ENCODE measurements at places on chromosomes 1 and 21. TPM values are rescaled to one million over a fixed set of nuclear protein-coding genes. Genes with fewer than 3 reads are reported as not detected.
A peak's percentile ranks its signal among the peaks of the same experiment; 100 is the strongest.

GRCh38 chr1:226121587-226122400 lies 59.3 kb downstream of the H3-3A start:
- H3K36me3 ChIP-seq: no peaks in the 10 kb centered on the region
- peak overlapping the region; percentile 72 for H3K4me3 ChIP-seq
- H3K4me1 ChIP-seq: peaks cover 23% of the 10 kb centered on the region
- no peak overlapping the region for H3K27ac ChIP-seq
- peak; percentile 64 for DNase-seq

DNA sequence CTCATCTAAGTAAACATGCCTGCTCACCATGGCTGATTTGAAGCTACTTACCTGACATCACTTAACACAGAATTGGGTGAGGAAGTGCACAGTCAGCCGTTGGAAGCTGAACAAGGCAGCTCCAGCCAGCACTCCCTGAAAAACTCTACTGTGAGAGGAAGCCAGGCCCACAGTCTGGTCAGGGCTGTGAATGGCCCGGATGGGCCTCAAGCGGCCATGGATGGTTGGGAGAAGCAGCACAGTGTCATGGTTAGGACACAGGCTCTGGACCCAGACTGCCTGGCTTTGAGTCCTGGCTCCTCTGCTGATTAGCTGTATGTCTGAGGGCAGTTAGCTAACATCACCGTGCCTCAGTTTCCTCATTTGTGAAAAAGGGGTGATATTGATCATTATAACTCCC lies 267.8 kb downstream of the GRIK3 start:
- no peak overlapping the region for H3K4me3 ChIP-seq
- H3K27ac ChIP-seq: no peak overlapping the region
- H3K4me1 ChIP-seq: no peaks in the 10 kb centered on the region
- no peaks in the 10 kb centered on the region for H3K36me3 ChIP-seq
- no peak for DNase-seq
- peaks cover 52% of the 10 kb centered on the region for H3K27me3 ChIP-seq

GRCh38 chr1:11654137-11654938 lies at the start of the genes FBXO2 and FBXO44:
Gene FBXO2 (minus strand): TSS chr1:11654429. CDS start chr1:11654340, 89 bp downstream.
Gene FBXO44 (plus strand): TSS chr1:11654877. CDS start chr1:11655836, 959 bp downstream.
- H3K4me3 ChIP-seq: peak within 1 kb of the TSS; percentile 71
- H3K27ac ChIP-seq: no peak within 1 kb of the TSS
- H3K36me3 ChIP-seq: peaks cover 1% of the 10 kb centered on the region
- H3K4me1 ChIP-seq: peaks cover 15% of the 10 kb centered on the region
- DNase-seq: no peak

ERO1B gene
- total RNA-seq: 7.0 TPM

NPHS2 gene
- not detected for total RNA-seq

DNA sequence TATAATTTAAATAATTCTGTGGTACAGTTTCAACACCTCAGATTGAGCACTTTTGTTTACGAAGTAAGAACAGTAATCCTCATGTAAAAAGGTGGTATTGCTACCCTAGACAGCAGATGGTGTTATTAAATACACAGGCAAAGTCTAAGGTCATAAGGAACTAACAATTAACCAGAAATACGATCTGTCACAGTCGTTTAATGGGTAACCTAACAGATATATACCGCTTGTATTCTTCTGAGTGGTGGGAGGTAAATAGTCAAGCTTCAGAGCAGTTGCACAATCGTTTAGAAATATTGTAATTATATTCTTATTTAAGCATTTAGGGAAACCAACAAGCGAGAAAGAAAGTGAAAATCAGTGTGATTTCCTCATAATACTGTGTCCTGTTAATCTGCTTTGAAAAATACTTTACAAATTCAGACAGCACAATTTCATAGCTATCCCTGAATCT lies 9.8 kb upstream of the IRF2BP2 start:
- peaks cover 85% of the 10 kb centered on the region for H3K4me1 ChIP-seq
- no peak for DNase-seq
- H3K27me3 ChIP-seq: no peaks in the 10 kb centered on the region
- no peak overlapping the region for H3K4me3 ChIP-seq

DNA sequence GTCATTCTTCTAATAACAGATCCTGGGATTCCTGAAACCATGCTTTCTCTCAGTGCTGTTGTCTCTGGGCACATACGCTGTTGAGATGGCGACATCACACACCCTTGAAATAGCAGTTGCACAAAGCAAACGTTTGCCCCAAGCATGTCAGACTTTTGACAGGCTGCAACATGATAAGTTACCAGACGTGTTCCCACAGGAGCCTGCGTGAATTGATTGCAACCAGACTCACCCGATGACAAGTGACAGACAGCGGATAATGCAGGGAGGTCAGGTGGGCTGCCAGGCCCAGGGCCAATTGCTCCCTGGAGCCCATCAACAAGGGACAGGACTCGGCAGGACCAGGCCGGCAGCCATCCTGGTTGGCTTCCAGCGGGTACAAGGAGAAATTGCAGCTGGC lies 310.9 kb downstream of the SIPA1L2 start:
- H3K4me1 ChIP-seq: peaks cover 22% of the 10 kb centered on the region
- H3K4me3 ChIP-seq: no peak overlapping the region
- H3K27ac ChIP-seq: no peak overlapping the region
- H3K27me3 ChIP-seq: no peaks in the 10 kb centered on the region

- H3K36me3 ChIP-seq: no peaks in the 10 kb centered on the region
- H3K4me1 ChIP-seq: peaks cover 13% of the 10 kb centered on the region
- H3K27ac ChIP-seq: no peak overlapping the region
- DNase-seq: no peak
Measured at GRCh38 chr1:222126052-222126451, 384.2 kb upstream of the DUSP10 start.

- no peaks in the 10 kb centered on the region for H3K4me1 ChIP-seq
- no peak overlapping the region for H3K4me3 ChIP-seq
- peaks cover 18% of the 10 kb centered on the region for H3K36me3 ChIP-seq
- no peaks in the 10 kb centered on the region for H3K27me3 ChIP-seq
- DNase-seq: peak; percentile 71
- H3K27ac ChIP-seq: no peak overlapping the region
Measured at GRCh38 chr1:27332536-27333281, 9.1 kb upstream of the SYTL1 start.

DNA sequence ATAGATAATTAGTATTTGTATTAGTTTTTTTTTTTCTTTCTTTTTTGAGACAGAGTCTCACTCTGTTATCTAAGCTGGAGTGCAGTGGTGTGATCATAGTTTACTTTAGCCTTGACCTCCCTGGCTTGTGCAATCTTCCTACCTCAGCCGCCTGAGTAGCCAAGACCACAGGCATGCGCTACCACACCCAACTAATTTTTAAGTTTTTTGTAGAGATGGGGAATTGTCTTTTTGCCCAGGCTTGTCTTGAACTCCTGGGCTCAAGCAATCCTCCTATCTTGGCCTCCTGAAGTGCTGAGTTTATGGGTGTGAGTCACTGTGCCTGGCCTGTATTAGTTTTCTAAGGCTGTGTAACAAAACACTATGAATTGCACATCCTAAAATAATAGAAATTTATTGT lies 58.3 kb downstream of the MSH4 start:
- H3K4me1 ChIP-seq: no peaks in the 10 kb centered on the region
- H3K4me3 ChIP-seq: no peak overlapping the region

GRCh38 chr1:178543290-178543607 lies 30.3 kb downstream of the TEX35 start:
- H3K27ac ChIP-seq: peak overlapping the region; percentile 92
- H3K4me1 ChIP-seq: peaks cover 11% of the 10 kb centered on the region
- no peaks in the 10 kb centered on the region for H3K27me3 ChIP-seq
- peak overlapping the region; percentile 93 for H3K4me3 ChIP-seq

- H3K4me1 ChIP-seq: peaks cover 19% of the 10 kb centered on the region
- no peaks in the 10 kb centered on the region for H3K27me3 ChIP-seq
- DNase-seq: no peak
- H3K27ac ChIP-seq: no peak overlapping the region
- no peak overlapping the region for H3K4me3 ChIP-seq
Measured at GRCh38 chr1:243440406-243440805, 184.6 kb downstream of the SDCCAG8 start.

DNA sequence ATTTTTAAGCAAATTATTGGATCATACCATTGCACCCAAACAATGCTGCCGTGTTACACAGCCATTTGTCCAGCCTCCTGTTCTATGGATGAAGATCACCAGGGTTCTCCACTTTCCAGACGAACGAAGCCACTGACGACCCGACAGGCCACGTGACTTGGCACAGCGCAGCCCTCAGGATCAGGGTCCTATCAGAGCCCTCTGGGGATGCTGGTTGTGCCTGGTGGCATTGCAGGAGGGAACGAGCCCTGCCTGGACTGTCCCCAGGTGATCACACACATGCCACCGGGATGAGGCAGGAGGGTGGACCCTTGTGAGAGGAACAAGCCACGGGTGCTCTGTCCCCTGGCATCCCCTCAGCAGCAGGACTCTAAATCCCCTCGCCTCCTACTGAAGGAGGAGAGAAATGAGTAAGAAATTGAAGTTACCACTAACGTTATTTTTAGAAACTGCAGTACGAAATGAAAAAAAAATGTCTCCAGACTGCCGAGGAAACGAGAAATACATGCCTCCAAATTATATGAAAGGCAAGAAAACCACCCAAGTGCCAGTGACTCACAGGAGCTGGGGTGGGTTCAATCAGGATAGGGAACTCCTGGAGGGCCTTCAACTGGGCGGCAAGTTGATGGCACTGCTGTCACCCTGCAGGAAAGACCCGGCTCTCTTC lies 58.7 kb upstream of the PDE9A start:
- H3K27me3 ChIP-seq: peaks cover 4% of the 10 kb centered on the region
- peaks cover 2% of the 10 kb centered on the region for H3K36me3 ChIP-seq
- H3K4me1 ChIP-seq: peaks cover 2% of the 10 kb centered on the region
- DNase-seq: no peak
- H3K4me3 ChIP-seq: no peak overlapping the region

GRHL3 gene
- 19.1 TPM for total RNA-seq

DNA sequence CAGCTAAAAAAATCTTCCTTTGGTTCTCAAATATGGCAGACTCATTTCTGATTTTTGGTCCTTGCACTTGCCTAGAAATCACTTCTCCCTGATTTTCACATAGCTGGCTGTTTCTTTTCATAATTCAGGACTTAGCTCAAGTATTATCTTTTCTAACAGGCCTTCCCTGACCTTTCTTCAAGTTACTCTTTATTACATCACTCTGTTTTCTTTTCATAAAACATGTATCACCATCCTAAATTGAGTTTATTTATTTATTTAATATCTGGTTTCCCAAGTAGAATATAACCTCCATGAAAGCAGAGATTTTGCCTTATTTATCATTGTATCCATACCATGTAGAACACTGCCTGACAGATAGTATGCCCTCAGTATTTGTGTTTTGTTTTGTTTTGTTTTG lies 18.2 kb upstream of the GNG5 start:
- H3K27me3 ChIP-seq: no peaks in the 10 kb centered on the region
- no peak overlapping the region for H3K4me3 ChIP-seq
- H3K36me3 ChIP-seq: peaks cover 12% of the 10 kb centered on the region
- DNase-seq: no peak
- no peaks in the 10 kb centered on the region for H3K4me1 ChIP-seq

DNA sequence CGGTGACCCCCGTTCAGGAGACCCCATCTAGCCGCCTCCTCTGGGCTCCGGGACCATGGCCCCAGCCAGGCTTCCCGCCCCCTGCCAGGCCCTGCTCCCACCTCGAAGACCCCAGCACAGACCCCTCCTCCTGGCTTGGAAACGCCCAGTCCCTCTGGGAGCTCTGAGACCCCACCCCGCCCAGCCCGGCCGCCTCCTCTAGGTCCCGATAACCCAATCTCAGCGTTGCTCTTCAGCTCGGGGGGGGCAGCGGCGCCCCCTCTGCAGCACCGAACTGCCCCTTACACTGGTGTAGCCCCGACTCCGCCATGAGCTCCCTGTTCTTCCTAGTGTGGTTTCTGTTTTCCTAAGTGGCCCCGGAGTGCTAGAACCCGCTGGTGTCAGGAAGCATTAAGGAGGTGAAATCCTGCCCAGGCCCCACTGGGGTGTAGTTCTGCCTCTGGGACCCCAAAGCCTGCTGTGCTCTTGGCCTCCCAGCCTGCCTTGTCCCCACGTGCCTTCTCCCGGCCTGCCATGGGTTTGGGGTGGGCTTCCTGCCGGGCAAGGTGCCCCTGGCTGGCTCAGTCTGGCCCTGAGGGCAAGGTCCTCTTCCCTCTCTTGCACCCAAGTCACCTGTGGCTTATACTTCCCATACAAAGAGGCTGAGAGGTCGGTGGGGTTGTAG lies 10.7 kb upstream of the MMEL1 start:
- H3K4me3 ChIP-seq: peak overlapping the region; percentile 75
- H3K4me1 ChIP-seq: peaks cover 6% of the 10 kb centered on the region
- no peak for DNase-seq
- no peak overlapping the region for H3K27ac ChIP-seq
- peaks cover 5% of the 10 kb centered on the region for H3K36me3 ChIP-seq
- no peaks in the 10 kb centered on the region for H3K27me3 ChIP-seq

DNA sequence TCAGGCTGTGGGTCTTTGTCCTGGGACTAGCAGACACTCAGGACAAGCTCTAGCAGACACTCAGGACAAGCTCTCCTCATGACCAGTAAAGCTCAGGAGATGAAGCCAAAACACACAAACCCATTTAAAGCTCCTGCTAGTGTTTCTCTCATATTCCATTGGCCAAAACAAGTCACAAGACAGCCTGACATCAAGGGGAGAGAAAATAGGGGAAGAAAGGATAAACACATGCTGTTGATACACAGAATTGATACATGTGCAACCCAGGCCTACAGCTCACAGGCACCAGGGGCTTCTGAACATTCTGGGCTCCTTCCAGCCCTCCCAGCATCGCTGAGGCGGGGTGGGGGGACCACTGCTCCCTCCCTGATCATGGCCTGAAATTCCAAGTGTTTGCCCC lies 35.3 kb downstream of the ATF3 start:
- no peak overlapping the region for H3K27ac ChIP-seq
- H3K36me3 ChIP-seq: no peaks in the 10 kb centered on the region
- no peaks in the 10 kb centered on the region for H3K4me1 ChIP-seq
- no peak overlapping the region for H3K4me3 ChIP-seq
- DNase-seq: no peak

DNA sequence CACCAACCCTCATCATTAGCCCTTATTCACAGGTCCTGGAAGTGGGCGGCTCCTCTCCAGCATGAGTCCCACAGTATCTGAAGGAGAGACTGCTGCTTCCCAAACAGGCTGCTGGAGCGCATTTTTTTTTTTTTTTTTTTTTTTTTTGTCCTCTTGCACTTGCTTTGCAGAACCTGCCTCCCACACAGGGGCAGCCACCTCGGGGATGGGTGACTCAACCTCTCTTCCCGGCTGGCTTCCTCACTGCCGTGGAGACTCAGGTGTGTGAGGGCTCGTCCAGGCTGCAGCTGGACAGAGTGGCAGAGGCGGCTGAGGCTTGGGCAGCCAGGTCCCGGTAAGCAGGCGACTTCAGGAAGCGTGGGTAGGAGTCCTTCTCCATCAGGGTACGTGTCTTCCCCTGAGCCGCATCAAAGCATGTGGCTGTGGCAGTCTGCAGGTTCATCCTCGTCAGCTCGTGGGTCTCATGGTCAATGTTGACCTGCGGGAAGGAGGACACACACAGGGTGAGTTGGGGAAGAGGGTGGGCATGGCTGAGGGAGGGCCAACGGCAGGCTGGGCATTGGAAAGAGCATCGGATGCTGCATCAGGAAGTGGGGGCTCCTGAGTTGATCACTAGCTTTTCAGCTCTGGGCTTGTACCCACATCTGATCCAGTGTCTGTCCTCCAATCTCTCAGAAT lies 4.0 kb downstream of the RGS16 start:
- no peak overlapping the region for H3K4me3 ChIP-seq
- H3K36me3 ChIP-seq: no peaks in the 10 kb centered on the region
- peaks cover 14% of the 10 kb centered on the region for H3K27me3 ChIP-seq
- no peak for DNase-seq
- peaks cover 13% of the 10 kb centered on the region for H3K4me1 ChIP-seq

PPIAL4G gene
- not detected for total RNA-seq

S100A8 gene
- total RNA-seq: not detected

- no peak overlapping the region for H3K4me3 ChIP-seq
- H3K36me3 ChIP-seq: no peaks in the 10 kb centered on the region
- DNase-seq: no peak
- H3K4me1 ChIP-seq: peaks cover 16% of the 10 kb centered on the region
- no peaks in the 10 kb centered on the region for H3K27me3 ChIP-seq
- H3K27ac ChIP-seq: no peak overlapping the region
Measured at GRCh38 chr1:211637066-211637465, 38.4 kb downstream of the NEK2 start.

Measured in mesothelial cell of epicardium (in vitro differentiated cells).